ENCODE measurements at places on chromosomes 2 and 18.
A peak's percentile ranks its signal among the peaks of the same experiment; 100 is the strongest.

- no peak for DNase-seq
Observed at GRCh38 chr18:74507927-74508326, 11.8 kb downstream of the CNDP2 start.

- DNase-seq, result no peak
Observed at GRCh38 chr2:203361495-203361894, 33.3 kb downstream of the ABI2 start.

GRCh38 chr2:85998071-85998991 is 107.4 kb downstream of the POLR1A start:
- no peak for DNase-seq

GRCh38 chr18:73901566-73901965 is 246.1 kb downstream of the FBXO15 start:
- no peak for DNase-seq

GRCh38 chr2:38077431-38077769 is 1.4 kb upstream of the CYP1B1 start:
- DNase-seq, result no peak

GRCh38 chr2:123101434-123101833 is 923.7 kb upstream of the CNTNAP5 start:
- DNase-seq, result no peak

DNA sequence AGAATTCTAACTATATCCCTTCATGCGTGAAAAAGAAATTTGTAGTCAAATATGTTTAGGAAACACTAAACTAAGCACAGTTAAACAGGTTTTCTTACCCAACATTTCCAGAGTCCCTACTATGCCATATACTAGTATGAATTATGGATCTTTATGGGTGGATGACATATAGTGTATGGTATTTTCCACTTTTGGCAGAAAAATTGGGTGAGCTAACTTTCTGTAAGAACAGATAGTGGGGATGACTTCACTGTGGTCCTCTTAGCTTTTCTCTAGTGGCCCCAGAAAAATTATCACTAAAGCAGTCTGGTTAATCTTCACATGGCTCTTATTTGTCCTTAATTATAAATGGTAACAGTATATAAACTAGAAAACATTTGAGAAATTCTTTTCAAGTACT is 240.0 kb upstream of the GULP1 start:
- no peak for DNase-seq

- no peak for DNase-seq
Observed at GRCh38 chr18:68150961-68151360, 563.9 kb downstream of the TMX3 start.

DNA sequence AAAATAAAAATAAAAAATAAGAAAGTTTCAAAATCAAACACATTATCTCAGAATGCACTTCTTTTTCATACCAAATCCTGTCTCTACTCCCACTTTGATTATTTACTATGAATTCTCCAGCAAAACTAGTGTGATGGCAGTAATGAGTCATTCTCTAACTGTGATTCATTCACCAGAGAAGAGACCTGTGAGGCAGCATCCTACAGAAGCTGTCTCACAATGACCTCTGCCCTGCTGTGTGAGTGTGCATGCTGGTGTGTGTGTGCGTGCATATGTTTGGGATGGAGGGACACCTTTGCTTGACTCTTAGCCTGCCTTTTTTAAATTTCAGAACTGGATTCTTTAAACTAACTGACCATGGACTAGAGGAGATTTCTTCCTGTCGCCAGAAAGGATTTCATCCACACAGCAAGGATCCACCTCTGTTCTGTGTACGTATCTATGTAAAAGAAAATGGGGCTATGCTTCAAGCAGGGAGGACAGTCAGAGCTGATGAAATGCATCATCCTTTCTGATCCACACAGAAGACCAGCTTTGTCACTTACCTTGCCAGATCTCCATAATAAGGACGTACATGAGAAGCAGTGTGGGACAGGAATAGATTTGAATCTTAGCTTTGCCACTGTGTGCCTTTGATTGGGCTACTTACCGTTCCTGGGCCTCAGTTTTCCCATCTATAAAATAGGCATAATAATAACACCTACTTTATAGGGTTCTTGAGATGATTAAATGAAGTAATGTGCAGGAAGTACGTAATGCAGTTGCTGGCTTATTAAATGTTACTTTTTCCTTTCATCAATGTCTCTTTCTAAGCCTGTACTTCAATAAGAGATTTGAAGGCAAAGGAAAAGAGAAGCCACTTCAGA is 31.2 kb downstream of the STAMBP start:
- no peak for DNase-seq

- DNase-seq, result no peak
Observed at GRCh38 chr18:52577795-52578194, 237.8 kb downstream of the DCC start.

GRCh38 chr18:5300476-5301010 is 5.0 kb upstream of the ZBTB14 start:
- DNase-seq, result no peak

DNA sequence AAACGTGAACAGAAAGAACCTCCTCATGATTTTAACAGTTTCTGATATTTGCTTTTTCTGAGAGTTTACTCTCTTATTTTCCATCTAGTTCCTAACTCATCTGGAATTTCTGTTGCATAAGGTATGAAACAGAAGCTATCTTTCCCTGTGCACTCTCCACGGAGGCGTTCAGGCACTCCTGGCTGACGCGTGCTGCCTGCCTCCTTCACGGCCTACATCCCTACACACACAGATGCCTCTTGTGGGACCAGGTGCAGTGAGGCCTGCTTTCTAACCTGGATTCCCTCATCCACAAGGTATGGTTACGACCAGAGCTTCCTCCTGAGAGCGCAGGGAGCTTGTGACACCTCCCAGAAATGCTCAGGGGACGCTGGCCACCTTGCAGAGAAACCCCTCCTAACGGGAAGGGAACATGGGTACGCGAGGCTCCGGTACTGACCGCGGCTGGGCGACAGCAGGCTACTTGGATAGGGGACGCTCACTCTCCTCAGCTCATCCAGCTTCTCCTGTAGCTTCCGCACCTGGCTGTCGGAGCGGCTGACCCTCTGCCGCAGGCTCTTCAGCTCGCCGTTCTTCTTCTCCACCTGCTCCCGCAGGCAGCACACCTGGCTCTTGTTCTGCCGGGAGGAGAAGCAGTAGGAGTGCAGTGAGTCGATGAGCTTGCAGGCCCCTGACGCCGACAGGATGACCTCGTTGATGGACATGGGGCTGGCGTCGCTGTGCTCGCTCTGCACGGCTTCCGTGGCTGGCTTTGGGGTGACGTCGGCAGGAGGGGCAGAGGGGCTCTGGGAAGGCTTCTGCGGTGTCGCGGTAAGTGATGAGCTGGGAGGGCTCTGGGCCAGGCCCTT is 4.3 kb downstream of the THAP4 start:
- DNase-seq, result no peak

DNA sequence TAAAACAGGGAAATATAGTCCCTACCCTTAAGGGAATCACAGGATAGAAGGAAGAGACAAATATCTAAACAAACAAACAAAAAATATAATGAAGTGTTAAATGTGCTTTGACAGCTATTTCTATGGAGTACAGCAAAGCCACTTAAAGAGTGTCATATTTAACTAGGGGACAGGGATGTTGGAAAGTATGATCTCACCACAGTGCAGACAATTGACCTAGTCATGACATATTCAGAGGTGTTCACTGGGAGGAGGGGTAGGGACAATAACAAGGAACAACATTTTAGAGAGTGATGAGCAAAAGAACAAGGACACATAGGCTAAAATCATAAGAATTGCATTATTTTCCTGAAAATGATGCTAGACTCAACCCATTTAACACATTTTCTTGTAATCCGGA is 107.5 kb downstream of the TMEM163 start:
- DNase-seq, result no peak

DNA sequence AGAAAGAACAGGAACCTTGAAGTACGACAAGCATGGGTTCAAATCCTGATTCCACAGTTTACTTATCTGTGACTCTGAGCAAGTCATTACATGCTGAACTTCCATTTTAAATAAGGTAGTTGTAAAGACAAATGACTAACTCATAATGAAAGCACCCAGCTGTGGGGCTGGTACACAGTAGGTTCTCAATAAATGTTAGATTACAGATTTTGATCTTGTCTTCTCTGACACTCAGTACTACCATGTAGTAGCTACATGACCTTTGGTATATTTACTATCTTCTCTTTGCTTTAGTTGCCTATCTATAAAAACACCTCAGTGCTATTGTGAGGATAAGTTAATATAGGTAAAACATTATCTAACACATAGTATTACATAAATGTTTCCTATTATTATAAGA is 3.2 kb downstream of the TRAK2 start:
- DNase-seq, result no peak

GRCh38 chr2:161063946-161064306 is 96.3 kb upstream of the TANK start:
- DNase-seq, result no peak

DNA sequence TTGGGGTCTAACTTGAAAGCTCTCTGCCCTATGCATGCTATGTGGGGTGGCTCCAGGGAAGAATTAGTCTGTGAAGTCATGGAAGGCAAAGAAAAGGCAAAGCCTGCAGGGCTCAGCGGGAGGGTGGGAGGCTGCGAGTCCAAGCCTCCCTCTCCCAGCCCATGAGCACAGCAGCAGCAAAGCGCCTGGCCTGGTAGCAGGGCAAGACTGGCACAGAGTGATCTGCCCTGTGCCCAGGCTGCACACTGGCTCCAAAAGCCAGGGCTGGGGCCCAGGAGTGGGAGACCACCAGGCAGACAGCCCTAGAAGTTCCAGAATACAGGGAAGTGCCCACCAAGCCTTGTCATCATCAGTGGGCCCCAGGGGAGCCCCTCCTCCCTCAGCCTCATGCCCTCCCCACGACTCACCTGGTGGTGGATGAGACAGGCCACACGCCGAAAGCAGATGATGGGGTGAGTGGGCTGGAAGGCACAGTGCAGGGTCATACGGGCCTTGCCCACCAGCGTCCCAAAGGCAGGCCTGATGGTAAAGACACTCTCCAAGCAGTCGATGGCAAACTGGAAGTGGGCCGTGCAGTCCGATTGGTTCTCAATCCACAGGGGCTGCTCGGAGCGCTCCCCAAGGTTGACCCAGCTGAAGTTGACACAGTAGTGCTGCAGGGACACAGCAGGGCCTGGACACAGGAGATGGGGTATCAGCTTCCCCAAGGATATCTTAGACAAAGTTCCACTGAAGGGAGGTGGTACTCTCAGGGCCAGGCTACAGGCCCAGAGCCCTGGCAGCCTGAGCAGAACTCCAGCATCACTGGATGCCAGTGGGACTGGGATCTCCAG is 12.1 kb downstream of the CFAP65 start:
- DNase-seq, result no peak

GRCh38 chr18:33558529-33558928 is 19.5 kb upstream of the ASXL3 start:
- no peak for DNase-seq

DNA sequence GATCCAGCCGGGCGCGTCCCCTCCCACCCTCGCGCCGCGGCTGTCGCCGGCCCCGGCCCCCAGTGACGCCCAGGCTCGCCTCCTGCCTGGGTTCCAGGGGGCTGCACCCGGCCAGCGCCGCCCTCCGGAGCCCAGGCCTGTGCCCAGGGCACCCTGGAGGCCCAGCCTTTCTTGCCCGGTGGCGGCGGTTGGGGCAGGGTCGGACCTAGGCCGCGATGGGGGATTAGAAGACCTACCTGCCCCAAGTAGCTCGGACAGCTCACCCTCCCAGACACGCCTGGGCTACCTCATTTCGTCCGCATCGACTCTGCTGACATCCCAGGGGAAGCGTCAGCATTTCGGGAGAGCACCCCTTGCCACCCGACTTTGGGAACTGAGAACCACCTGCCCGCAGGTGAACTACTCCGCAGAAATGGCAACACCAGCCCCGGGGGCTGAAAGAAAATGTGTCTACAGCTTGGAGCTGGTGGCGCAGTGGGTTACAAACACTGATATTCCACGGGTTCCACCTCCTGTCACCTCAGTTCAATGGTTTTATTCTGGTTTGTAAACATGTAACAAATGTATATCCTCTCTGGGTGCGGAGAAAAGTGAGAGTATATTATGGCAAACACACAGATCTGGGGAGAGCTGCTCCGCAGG is 834 bp upstream of the ARL4C start:
- no peak for DNase-seq

DNA sequence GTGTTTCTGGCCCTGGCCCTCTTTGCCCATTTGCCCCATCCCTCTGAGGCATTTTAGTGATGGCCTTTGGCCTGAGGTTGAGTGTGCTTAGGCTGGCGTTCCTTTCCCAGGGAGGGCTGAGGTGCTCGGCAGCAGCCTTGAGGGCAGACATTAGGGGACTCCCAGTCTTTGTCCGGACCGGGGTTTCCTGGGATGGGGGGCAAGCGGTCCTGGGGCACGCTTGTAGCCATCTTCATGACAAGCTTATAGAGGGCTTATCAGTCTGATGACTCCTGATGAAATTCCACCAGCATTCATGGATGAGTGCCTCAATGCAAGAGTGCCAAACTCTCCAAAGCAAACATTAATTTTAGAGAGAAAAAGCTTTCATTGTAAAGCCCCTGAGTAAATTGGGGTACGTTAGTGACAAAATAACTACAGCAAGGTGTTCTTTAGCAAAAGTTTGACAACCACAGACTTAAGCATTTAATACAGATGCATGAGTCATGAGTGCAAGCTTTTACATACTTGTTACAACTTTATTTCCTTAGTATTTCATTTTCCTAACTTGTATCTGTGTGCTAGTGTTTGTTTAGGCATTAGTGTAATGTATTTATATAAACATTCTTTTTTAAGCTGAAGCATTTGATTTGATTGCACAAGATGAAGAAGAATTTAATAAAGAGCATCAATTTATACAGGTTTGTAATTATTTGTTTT is 45.6 kb downstream of the CEP192 start:
- no peak for DNase-seq

DNA sequence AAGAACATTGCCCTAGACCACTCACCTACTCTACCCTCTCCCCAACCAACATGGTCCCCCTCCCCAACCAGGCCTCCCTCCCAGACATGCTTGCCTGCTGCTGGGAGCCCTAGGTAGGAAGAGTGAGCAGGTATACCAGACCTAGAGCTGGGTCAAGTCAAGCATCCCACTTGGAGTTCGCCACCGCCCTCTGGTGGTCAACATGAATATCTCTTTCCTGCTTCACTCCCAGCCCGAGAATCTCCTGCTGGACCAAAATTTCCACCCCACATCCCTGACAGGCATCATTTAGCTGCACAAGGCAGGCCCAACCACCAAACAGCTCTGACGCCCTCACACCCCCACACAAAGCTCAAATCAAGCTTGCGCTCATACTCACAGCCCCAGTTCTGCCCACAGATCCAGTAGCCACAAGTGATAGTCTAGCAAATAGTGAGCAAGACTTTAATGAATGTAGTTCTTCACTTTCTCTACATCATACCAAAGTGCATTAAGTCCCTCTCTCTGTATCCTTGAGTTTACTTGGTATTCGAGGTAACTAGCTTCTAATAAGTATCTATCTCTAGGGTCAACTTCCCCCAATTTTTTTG is 116.0 kb downstream of the TNS1 start:
- peak; percentile 4 for DNase-seq

GRCh38 chr2:8378016-8378810 is 303.6 kb upstream of the ID2 start:
- no peak for DNase-seq
